Activated naive CD4-positive, alpha-beta T cell treated with Interleukin-2 at 50 U/mL for 16 hours (primary cell): ENCODE measurements at places on chromosomes 11 and 22.

DNA sequence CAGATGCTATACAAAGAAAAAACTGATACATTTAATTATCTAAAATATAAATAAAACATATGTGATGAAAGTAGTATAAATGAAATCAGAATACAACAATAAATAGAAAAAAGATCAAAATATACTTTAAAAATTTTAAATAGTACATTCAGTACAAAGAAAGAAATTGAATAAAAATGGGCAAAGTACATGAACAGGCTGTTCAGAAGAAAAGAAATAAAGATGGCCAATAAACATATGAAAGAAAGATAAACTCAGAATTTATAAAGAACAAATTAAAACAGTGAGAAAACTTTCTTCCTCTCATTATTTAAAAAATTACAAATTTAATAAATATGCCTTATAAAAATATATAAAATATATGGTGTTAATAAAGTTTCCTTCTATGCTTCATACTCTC is 50.5 kb upstream of the AMOTL1 start:
- DNase-seq, result no peak

GRCh38 chr11:70678931-70679900 is 280.9 kb downstream of the CTTN start:
- DNase-seq, result no peak

- no peak for DNase-seq
Measured at GRCh38 chr22:50287731-50288130, 17.6 kb upstream of the MAPK11 start.

DNA sequence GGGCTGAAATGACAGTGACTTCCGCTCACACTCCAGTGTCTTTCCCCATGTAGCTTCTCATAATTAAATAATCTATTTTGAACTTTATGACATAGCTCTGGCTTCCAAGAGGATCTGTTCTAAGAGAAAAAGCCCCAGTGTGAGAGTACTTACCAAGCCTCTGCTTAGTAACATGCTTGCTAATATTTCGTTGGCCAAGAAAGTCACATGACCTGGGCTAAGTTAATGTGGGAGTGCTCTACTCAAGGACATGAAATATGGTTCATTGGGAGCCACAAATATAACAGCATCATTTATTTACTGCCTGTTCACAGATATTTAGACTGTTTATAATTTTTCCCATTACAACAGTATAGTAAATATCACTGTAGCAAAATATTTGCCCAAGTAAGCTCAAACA is 42.5 kb downstream of the CCDC73 start:
- DNase-seq, result no peak

DNA sequence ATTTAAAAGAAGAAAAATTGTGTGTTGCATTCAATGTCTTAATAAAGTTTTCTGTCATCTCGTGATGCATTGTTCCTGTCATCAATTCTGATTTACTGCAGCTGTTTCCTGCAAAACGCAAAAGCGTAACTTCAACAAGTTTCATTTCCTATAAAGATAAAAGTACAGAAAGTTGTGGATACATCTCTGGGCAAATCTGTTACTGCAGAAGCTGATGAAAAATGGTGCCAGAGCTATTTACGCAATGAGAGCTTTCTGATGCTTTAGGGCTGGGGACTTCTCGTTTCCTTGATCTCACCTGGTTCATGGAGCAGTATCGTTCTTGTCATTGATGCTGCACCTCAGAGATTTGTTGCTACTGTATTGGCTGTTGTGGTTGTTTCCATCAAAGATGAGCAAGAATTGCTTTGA is 15.5 kb upstream of the MS4A12 start:
- DNase-seq, result no peak

DNA sequence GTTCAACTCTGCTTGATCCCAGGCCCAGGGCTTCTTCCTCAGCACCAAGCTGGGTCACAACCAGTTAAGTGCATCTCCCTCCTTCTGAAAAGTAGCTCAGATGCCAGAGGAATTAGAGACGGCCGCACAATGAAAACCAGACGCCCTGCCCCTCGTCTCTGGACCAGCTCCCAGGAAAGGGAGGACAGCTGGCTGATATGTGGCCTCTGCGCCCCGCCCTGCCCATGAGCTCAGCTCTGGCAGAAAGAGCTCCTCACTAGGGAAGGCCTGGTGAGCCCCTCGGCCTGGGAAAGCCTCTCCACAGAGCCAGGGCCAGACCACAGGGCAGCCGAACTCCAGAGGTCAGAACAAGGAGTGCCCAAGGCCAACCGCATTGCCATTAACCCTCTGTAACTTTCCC is 18.1 kb upstream of the SCGB1A1 start:
- no peak for DNase-seq

DNA sequence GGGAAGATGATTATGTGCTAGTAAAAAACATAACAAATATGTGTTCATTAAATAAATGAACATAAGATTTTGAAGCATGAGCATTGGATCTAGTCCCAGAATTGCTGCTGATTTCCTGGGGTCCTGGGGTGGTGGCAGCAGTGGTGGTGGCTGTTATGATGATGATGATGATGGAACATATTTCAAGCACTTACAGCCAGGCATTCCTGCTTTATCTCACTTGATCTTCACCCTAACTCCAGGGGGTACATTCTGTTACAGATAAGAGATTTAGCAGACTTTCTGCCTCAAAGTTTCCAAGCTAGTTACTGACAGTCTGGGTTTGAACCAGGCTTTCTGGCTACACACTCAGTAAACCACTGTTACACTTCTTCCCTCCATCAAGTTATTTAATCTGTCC is 5.2 kb downstream of the TRAPPC4 start:
- DNase-seq, result no peak

DNA sequence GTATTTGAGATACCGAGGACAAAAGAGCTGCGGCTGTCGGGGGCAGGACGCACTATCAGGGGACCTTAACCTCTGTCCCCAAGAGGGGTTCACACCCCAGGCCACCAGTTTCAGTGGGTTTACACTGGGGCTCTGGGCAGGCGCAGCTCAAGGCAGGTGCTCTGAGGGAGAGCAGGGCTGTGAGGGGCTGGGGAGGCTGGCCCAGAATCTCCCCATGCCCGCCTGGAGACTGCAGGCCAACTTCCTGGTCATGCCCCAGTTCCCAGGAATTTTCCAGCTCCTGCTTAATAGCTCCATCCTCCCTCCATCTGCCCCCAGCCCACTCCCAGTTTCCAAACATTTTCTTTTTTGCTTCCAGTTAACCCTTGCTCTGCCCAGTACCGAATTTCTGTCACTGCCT is 7.6 kb upstream of the PGA3 start:
- no peak for DNase-seq

DNA sequence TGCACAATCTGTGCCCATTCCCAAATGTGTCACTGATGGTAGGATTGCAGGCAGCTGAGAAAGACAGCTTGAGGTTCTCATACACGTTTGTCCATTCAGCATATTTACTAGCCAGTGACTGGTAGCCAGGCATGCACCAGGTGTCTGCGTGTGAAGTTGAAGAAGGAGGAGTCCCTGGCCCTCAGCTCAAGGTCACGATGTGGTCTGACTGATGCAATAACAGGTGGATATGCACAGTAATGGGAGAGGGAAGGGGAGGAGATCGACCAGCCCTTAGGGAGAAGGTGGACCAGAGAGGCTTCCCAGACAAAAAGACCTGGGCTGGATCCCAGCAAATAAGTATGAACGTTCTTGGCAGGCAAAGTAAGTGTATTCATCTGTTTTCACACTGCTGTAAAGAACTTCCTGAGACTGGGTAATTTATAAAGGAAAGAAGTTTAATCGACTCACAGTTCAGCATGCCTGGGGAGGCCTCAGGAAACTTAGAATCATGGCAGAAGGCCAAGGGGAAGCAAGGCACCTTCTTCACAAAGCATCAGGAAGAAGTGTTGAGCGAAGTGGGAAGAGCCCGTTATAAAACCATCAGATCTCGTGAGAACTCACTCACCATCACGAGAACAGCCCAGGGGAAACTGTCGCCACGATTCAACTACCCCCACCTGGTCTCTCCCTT is 96.0 kb downstream of the MN1 start:
- no peak for DNase-seq

- DNase-seq, result no peak
Measured at GRCh38 chr22:29122041-29122440, 49.2 kb downstream of the KREMEN1 start.

DNA sequence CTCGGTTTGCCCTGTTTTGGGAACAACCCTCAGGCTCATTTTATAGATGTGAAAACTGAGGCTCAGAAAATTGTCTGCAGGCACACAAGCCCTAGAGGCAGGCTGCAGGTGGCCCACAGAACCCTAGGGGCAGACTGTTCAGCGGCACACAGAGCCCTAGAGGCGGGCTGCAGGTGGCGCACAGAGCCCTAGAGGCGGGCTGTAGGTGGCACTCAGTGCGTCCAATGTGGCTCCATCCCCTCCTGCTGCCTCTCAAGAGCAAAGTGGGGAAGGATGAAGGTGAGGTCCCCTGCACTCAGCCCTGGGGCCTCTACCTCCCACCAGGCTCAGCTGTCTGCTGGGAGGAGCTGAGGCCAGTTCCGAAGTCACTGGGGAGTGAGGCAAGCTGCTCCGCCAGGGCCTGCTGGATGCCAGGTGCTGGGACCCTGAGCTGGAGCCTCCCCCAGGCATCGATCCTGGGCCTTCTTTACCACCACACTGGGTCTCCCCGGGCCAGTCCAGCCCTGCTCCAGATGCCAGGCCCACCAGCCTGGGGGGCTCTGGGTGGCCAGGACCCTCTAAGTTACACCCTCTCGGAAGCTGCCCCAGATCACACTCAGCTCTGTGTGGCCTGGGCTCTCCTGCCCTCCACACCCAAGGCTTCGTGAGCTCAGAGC is 2.3 kb downstream of the ACY3 start:
- peak; percentile 46 for DNase-seq

- no peak for DNase-seq
Measured at GRCh38 chr22:48897645-48898370, 929.9 kb downstream of the BRD1 start.

- peak; percentile 79 for DNase-seq
Measured at GRCh38 chr22:39148727-39149535, 3.5 kb downstream of the CBX7 start.

- DNase-seq, result peak; percentile 96
Measured at GRCh38 chr22:46296257-46297150, at the start of gene GTSE1. Gene GTSE1 (plus strand): TSS chr22:46296870. CDS start chr22:46297401, 531 bp downstream.

- peak; percentile 62 for DNase-seq
Measured at GRCh38 chr22:35540595-35541253, at the start of gene RASD2. Gene RASD2 (plus strand): TSS chr22:35540831. CDS start chr22:35546810, 5,979 bp downstream.

GRCh38 chr22:50202130-50202666 is 1.4 kb downstream of the SELENOO start:
- no peak for DNase-seq
